ENCODE measurements at places on chromosomes 11 and 22.

- peak; percentile 70 for DNase-seq
These were observed 10.0 kb upstream of the MFRP start for GRCh38 chr11:119356349-119357031.

- no peak for DNase-seq
These were observed 20.6 kb upstream of the EIF3M start for GRCh38 chr11:32562839-32563599.

DNA sequence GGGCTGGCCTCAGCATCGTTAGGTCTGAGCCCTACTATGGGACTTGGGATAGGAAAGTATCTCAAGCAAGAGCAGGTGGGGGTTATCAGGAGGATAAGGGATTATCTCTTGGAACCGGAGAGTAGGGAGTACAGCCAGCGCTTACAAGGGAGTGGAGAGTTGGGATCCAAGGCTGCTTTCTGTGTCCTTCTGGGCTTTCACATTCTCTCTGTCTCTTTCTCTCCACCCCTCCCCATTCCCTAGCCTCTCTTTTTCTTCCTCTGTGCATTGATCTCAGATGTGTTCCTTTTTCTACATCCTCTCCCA lies 170.2 kb downstream of the BUD13 start:
- DNase-seq, result no peak

DNA sequence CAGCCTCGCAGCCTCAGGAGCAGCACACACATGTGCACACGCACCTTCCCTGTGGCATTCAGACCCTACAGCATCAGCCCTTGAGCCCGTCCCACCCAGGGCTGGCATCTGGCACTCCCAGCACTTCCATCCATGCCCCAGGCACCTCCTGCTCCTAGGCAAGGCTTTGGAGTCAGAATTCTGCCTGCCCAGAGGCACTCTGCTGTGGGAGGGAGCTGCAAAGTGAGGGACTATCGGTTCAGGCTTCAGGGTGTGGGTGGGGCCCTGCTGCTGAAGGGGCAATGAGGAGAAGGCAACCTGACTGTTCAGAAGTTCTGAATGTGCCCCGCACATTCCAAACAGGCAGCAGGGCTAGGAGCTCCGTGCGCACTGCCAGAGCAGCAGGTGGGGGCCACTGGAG lies 39.7 kb downstream of the NECTIN1 start:
- DNase-seq, result no peak

DNA sequence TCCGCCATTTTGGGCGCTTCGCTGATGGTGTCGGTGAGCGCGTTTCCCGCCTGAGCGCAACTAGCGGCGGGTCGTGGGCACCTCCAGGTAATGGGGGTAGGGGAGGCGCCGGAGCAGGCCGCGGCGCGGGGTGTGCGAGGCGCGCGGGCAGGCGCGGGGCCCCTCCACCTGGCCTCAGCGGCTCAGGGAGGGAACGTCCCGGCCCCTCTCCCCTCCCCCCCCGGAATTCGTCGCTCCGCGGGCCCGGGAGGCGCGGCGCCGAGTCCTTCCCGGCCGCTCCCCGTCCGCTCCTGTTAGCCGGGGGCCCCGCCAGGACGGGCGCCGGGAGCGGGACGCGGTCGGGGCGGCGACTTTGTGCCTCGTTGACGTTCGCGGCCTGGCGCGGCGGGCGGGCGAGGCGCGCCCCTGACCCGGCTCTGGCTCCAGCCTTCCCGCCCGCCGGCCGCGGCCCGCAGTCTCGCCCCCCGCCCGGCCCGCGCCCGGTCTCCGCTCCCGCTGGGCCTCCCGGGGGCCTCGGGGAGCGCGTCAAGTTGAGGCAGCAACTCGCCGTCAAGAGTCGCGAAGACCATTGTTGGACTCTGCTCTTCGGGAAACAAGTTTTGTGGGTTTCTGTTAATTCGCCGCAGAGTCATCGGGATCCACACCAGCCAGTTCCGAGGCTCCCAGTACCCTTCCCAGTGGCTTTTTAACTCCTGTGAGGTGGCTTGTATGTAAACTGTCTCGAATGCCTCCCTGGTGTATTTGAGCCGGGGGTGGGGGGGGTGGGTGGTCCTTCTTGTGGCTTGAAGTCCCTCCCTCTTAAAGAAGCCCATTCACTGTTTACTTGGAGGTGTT lies at the start of gene PPP6R3:
Gene PPP6R3 (plus strand): TSS at position 12 of the 834 bp plus-strand sequence. CDS start 76,913 bp downstream, outside the sequence.
- DNase-seq, result no peak

DNA sequence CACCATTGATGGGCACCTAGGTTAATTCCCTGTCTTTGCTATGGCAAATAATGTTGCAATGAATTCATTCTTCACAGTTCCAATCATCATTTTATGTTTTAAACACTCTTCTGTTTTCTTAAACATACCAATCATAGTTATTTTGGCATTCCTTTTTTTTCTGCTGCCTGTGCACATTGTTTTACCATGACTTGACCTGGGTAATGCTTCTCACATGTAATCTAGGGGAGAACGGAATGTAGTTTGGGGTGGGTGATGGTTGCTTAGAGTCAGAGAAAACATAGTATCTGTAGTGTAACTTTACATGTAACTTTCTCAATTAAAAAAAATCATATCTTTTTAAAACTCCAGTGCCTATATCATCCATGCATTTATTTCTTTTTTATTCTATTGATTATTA lies 1945.3 kb upstream of the RAG2 start:
- no peak for DNase-seq

DNA sequence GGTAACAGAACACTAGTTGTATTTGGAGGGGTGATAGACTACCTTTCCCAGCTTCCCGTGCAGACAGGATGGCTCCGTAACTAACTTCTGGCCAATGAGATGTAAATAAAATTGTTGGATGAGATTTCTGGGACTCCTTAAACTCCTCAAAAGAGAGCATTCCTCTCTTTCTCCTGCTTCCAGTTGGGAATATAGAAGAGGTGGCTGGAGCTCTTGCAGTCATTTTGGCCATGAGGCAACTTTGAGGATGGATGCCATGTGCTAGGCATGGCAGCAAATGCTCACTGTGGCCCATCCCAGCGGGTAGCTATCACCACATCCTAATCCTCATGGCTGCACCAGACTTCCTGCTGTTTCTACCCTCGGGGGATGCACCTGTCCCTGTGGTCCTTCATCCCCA lies 7.4 kb downstream of the MB start:
- DNase-seq, result no peak

GRCh38 chr11:75815345-75816168 lies 547 bp downstream of the UVRAG start:
- no peak for DNase-seq

- no peak for DNase-seq
These were observed 4.9 kb upstream of the KRTAP5-1 start for GRCh38 chr11:1589996-1590395.

GRCh38 chr11:101584655-101585054 lies 848 bp upstream of the TRPC6 start:
- no peak for DNase-seq

DNA sequence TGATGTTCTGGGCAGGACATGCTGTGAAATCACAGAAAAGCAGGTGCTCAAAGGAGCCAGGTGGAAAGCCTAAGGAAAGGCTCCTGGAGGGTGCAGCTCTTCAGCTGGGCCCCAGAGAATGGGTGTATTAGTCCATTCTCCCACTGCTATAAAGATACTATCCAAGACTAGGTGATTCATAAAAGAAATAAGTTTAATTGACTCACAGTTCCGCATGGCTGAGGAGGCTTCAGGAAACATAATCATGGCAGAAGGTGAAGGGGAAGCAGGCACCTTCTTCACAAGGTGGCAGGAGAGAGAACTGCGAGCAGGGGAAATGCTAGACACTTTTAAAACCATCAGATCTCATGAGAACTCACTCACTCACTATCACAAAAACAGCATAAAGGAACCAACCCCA lies 43.1 kb upstream of the DEUP1 start:
- DNase-seq, result no peak

GRCh38 chr11:61967924-61968757 lies 707 bp upstream of the FTH1 start:
- no peak for DNase-seq

DNA sequence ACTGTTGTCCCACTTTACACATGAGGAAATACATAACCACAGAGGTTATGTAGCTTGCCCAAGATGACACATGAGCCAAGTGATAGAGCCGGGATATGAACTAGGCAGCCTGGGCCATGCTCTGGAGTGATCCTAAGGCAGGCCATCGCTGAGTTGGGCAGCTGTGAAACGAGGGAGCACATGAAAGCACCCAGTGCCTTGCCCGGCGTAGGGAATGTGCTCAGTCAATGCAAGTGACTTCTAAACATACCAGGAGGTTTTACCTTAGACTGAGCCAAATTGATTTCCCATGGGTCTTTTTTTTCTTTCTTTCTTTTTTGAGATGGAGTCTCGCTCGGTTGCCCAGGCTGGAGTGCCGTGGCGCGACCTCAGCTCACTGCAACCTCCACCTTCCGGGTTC lies 10.5 kb downstream of the GRIK4 start:
- DNase-seq, result no peak

GRCh38 chr11:109236696-109237095 lies 185.3 kb upstream of the C11orf87 start:
- no peak for DNase-seq

DNA sequence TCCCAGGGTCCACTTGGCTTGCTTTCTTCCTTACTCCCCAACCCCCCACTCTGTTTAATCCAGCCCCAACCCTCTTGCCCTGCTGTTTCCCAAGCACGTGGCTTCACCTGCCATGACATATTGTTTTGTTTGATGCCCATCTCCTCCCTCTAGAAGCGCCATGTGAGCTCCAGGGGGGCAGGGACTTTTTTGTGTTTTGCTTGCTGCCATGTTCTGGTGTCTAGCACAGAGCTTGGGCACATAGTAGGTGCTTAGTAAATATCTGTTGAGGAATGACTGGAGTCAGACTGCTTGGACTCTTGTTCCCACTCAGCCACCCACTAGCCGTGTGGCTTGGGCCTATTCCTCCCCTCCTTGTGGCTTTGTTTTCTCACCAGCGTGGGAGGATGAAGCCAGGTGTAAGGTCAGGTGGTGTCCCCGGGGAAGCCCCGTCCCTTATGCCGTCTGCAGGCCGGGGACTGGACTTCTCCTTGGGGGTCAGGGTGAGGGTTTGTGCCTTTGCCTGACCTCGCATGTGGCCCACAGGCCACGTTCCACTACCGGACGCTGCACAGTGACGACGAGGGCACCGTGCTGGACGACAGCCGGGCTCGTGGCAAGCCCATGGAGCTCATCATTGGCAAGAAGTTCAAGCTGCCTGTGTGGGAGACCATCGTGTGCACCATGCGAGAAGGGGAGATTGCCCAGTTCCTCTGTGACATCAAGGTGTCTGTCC lies 3.8 kb downstream of the AIP start:
- no peak for DNase-seq

DNA sequence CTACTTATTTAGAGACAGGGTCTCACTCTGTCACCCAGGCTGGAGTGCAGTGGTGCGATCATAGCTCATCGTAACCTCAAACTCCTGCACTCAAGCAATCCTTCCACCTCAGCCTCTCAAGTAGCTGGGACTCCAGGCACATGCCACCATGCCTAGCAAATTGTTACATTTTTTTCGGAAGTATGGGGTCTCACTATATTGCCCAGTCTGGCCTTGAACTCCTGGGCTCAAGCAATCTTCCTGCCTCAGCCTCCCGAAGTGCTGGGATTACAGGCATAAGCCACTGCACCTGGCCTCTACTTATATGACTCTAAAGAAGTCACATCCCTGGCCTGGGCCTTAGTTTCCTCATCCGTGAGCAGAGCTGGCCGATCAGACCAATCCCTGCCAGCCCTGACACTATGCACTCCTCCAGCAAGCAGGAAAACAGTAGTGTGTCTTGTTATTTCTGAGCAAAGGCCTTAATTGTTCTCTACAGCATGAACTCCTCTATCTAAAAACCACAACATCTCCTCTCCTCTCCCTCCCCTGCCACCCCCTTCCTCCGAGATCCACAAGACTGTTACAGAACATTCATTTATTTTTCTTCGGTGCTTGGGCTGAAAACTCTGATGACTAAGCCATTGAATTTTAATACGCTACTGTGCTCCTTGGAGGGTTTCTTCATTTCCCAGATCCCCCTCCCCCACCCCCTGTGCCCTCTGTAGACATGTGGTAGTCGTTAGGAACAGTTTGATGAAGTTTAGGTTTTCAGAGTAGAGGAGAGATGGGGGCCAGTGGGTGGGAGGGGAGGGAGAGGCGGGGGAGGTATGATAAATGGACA lies 91.5 kb downstream of the ABTB2 start:
- DNase-seq, result no peak

DNA sequence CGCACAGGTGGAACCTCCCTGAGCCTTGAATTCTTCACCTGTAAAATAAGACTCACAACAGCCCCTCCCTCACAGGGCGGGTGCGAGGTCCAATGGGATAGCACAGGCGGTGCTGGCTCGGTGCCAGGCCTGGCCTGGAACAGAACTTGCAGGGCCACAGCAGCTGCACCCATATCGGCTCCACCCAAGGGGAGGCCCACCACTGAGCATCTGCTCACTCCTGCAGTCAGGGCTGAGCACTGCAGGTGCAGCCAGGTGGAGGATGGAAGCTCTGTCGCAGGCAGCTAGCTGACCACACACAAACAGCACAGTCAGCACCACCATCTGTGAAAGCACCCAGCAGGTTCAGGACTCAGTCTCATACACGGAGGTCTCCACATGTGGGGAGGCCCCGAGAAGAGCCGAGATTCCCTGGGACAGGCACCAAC lies 19.6 kb downstream of the VPS37C start:
- no peak for DNase-seq

DNA sequence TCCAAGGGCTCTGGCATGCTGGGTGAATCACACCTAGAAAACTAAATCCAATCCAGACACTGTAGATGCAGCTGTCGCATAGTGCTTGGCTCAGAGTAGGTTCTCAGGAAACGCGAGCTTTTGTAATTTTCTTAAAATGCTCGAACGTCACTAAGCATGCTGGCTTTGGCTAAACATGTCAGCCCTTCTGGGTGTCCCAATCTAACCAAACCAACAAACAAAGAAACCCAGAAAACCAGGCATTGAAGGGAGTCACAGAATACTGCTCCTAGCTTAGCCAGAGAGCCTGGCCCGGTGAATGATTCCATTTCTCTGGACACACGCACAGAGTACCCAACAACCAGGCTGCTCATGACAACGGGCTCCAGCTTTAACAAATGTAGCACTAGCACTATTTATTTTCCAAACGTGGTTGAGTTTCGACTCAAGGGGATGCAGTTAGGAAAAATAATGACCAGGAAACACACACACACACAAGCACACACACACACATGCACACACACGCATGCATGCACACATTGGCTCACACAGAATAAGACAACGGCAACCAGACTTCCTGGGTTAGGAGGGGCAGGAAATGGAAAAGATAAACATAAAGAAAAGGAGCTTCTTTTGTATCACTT lies 492.6 kb downstream of the MIAT start:
- DNase-seq, result no peak

- no peak for DNase-seq
These were observed 117.5 kb upstream of the NNMT start for GRCh38 chr11:114178656-114179055.

- no peak for DNase-seq
These were observed at the start of gene MAPK8IP2 for GRCh38 chr22:50600538-50600937. Gene MAPK8IP2 (plus strand): TSS chr22:50600793. CDS start chr22:50600819, 26 bp downstream.

GRCh38 chr22:50305923-50306566 lies 1.4 kb downstream of the PLXNB2 start:
- no peak for DNase-seq
